Activated CD4-positive, CD25-positive, alpha-beta regulatory T cell (primary cell): ENCODE measurements at places on chromosomes 7 and 10.

- DNase-seq: no peak
Observed at GRCh38 chr10:50544095-50544856, 79.5 kb downstream of the SGMS1 start.

DNA sequence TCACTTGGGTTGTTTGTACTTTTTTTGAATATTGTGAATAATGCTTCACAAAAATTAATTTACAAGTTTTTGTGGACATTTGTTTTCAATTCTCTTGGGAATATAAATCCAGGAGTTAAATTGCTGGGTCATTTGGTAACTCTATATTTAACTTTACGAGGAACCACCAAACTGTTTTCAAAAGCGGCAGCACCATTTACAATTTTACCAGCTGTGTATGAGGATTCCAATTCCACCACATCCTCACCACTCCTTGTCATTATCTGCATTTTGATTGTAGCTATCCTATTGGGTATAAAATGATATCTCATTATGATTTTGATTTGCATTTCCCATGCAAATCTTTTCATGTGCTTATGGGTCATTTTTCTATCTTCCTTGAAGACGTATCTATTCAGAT is 4.0 kb upstream of the NUDT13 start:
- no peak for DNase-seq

GRCh38 chr10:110995301-110995700 is 75.9 kb downstream of the SHOC2 start:
- DNase-seq: no peak

DNA sequence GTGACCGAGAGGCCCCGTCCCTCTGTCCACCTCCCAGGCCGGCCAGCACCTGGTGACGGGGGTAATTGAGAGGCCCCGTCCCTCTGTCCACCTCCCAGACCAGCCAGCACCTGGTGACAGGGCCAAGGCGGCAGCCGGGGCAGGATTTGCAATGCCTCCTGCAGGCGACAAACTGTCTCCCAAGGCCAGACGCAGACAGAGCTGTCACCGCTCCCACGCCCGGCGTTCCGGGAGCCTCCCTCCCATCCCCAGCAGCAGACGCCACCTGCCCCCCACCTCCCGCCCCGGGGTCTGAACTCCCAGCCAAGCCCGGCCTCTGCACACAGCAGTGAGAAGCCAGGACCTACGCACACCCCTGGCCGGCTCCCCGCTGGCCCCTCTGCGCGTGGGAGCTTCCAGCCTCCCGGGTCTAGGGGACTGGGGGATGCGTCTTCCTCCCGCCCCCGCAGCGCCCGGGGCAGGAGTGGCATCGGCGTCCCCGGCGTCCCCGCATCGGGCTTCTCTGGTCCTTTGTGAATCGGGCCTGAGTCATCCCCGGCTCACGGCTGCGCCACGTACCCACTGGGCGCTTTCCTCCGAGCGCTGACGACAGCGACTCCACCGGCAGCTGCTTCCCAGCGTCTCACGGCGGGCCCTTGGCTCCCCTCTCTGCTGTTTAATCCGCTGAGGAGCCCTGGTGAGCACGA is 95.1 kb upstream of the DIP2C start:
- no peak for DNase-seq

- no peak for DNase-seq
Observed at GRCh38 chr10:37314862-37315261, 189.5 kb downstream of the ANKRD30A start.

DNA sequence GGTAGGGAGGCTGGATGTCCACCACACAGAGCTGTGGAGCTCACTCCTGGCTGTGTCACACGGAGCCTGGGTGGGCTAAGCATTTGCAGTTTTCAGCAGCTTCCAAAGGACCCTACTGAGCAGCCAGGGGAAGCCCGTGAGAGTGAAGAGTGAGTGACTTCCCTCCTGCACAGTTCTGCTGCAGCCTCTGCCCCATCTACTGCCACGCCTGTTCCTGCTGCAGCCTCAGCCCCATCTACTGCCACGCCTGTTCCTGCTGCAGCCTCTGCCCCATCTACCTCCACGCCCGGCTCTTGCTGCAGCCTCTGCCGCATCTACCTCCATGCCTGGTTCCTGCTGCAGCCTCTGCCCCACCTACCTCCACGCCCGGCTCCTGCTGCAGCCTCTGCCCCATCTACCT is 12.2 kb downstream of the ADAM8 start:
- no peak for DNase-seq

DNA sequence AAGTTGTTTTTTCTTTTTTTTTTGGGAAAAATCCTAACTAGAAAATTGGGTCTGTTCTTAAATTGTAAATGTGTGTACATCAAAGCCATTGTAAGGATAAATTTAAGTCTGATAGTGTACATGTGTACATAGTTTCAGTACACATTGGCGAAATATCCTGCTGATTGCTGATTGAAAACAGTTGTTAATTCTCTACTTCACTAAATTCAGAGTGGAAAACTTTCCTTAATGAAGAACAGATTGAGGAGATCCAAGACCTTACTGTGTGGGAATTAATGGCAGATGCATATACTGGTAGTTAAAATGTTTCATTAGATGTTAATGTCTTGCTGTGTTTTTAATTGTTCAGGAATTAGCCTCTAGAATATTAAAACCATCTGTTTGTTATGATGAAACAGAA is 506.0 kb downstream of the AUTS2 start:
- no peak for DNase-seq

GRCh38 chr7:135770139-135770710 is 21.6 kb upstream of the FAM180A start:
- DNase-seq: no peak

DNA sequence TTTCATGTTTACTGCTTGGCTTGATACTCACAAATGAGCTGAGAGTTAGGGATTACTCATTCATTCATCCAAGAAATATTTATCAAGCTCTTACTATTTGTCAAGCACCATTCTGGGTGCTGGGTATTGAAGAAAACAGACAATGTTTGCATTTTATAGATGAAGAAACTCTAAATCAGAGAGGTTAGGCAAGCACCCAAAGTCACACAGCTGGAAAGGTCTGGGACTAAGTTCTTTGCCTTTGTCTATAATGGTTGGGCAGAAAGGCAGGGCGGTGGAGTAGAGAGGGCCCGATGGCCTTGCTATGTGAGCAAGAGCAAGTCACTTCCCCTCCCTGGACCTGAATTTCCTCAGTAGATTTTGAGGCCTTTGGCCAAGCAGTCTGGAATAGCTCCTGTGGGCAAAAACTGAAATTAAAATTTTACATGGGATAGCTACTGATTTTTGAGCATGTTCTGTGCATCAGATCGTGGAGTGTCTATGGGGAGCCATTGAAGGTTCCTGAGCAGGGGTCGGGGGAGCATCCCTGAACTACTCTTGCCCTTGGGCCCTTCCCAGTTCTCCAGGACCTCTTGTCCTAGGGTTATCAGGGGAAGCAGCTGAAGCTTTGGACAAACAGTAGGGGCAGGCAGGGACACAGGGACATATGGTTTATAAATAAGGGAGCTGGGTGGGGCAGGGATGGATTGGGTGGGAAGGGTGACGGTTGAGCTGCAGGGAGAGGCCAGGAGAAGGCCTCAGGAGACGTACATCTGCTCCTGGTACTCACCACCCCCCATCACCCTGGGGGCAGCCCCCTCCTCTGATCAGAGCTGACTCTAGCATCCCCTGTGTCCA is 23.3 kb downstream of the AQP1 start:
- DNase-seq: no peak

DNA sequence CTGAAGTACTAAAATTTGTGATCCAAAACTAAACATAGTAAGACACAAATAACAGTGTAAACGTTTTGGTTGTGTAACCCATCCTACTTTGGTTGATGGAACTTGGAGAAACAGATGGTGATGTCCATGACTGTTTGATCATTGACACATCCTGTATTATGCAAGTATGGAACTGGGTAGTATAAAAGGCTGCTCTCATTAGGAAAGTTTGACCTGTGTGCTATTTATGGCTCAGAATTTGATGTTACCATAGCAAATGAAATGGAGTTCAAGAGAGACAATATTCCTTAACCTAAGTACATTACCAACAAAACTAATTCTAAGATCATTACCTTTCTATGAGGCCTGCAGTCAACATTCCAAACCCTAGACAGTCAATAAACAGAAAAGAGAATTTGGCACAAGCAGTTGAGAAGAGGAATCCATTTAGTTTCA is 39.9 kb downstream of the DKK1 start:
- no peak for DNase-seq

DNA sequence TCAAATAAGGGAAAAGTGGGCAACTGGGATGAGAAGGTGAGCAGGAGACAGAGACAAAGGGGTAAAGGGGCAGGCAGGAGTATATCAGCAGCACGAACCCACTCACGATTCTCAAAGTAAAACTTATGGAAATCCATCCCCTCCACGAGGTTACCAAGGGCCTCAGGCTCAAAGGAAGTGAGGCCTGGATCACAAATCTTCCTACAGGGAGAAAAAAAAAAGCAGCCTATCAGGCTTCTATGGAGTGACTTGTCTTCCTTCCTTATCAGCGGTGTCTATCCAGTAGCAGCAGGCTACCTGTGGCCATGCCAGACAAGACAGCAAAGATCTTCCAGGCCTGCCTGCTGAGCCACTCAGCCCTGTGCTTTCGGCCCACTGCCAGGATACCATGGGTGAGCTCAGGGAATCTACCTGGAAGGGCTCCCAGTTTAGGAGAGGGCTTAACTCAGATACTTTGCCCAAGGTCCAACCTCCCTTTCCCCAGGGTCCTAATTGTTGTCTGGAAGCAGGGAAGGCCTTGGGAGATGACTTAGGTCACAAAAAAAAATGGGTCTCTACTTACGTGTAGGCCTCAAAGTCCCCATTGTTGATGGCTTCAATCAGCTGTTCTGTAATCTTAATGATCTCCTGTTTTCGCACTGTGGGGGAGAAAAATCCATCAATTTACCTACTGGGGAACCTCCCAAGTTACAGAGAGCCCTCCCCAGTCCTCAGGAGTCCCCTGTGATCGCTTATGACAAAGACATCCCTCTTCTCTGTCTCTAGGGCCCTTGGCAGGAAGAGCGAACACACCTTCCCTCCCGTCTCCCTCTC is 5.7 kb upstream of the NDST2 start:
- no peak for DNase-seq

DNA sequence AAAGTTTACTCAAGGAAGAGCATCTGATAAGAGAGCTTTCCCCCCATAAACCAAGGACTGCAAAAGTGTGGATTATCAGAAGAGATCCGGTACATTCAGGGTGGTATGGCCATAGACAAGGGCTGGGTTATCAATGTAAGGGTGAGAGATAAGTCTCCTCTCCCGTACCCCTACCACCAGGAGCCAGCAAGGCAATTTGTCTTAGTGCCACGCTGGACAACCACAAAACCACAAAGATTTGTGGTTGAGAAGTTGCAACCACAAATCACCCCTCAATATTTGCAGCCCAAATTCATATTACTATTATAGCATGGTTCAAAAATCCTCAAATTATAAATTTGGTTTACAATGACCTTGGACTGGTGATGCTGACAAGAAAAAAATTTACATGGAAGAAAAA is 2.3 kb upstream of the ZSCAN25 start:
- no peak for DNase-seq

DNA sequence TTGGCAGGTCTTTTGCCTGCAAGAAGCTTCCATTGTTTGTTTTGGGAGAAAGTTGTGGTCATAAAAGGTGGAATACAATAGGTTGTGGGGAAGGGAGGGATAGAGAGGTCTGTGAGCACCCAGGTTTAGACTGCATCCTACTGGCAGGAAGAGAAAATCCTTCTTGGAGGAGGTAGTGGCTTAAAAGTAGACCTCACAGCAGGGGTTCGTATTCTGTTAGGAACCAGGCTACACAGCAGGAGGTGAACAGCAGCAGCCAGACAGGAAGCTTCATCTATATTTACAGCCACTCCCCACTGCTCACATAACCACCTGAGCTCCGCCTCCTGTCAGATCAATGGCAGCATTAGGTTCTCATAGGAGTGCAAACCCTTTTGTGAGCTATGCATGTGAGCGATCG is 245.3 kb downstream of the NSUN6 start:
- no peak for DNase-seq

DNA sequence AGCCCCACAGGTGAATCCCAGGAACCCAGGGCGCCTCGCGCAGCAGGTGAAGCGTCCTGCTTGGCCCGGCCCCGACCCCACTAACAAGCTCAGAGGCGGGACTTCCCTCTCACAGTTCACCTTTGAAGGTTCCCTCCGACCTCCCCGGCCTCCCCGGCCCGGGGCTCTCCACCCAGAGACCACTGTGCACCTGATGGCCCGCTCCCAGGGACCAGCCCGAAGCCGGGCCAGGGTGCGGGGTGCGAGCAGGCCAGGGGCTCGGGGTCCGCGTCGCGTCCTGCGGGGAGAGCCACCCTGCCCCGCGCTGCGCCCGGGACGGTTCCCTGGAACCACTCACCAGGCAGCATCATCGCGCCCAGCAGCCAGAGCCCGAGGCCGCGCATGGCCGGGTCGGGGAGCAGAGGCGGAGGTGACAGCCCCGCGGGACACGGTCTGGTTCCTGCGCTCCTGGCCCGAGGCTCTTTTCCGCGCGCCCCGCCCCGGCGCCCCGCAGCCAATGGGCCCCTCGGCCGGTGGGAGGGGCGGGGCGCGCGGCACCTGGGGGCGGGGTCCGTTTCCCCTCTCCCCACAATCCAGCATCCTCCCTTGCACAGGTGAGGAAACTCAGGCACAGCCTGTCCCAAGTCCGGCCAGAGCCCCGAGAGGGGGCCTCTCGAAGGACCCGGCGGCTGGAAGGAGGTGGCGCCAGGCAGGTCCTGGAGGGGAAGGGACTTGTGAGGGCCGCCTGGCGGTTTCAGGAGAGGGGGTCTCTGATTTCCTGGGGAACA is at the start of gene ADAM8:
Gene ADAM8 (minus strand): TSS at position 434 of the 767 bp plus-strand sequence. CDS start 51 bp downstream, at position 383.
- peak; percentile 41 for DNase-seq

DNA sequence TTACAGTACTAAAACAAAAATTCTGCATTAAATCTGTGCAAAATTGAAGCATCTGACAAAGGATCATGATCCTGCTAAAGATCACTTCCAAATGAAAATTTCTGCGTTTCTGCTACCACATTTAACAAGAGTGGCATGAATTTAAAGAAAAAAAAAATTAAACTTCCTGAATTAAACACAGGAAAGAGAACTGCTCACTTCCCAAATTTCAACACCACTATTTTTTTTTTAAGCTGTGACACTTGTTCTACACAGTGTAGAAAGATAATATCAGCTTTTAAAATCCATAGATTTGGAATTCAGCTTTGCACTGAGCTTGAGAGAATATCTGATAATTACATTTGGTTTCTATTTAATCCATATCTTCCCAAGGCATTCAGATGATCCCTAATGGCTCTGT is 73.6 kb downstream of the EPC1 start:
- DNase-seq: no peak

GRCh38 chr7:158445421-158446175 is 142.0 kb downstream of the PTPRN2 start:
- no peak for DNase-seq

DNA sequence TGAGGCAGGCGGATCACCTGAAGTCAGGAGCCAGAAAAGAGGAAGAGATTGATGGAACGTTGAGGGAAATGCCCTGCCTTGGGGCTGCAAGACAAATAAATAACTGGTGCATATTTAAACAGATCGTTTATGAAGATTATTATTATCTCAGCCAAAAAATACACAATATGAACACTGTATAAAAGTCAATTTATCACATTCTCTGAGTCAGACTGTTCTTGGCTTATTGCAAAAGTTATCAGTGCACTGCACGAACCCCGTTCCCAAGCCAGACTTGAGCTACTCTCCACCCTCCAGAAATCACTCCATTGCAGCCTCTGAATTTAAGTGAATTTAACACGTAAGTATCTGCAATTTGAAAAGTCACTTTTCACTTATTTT is 1.6 kb downstream of the DNMBP start:
- DNase-seq: no peak
